T-helper 22 cell (primary cell): ENCODE measurements at places on chromosomes 7 and 10.

GRCh38 chr10:123885406-123886170, 6.0 kb downstream of the CPXM2 start:
- DNase-seq: no peak

GRCh38 chr7:103124429-103124979, 24.4 kb downstream of the NAPEPLD start:
- DNase-seq: no peak

GRCh38 chr10:24438800-24439199, 229.9 kb downstream of the KIAA1217 start:
- no peak for DNase-seq

DNA sequence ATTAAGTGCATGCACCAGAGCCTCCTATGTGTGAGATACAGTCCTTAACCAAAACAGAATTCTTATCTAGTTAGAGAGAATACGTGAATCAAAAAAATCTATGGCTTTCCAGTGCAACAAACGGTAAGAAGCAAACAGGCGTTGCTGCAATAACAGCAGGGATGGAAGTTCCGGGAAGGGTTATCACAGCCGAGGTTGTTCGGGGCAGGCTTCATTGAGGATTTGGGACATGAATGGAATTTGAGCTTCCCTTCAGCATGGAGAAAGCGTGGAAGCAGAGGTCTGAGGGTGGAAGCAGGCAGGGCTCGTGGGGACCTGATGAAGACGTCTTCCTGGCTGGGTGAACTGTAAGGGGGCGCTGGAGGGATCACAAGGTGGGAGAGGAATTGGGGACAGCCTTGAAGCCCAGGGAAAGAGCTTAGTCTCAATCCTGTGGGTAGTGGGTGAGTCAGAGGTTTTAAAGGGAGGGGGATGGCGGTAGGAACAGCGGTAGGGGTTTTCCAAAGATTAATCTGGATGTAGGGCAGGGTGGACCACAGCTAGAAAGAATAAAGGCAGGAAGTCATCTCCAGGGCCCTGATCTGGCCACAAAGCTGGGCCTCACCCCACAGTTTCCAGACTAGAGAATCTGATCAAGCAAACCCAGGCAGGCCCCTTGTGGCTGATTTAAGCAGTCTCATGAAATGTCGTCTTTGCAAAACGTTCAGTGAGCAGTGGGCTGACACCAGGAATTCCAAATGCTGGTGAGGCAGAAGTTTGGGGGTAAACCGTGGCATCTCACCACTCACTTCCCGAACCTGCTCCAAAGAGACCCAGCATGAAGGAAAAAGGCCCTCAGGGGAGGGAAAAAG, 65.1 kb downstream of the CALML3 start:
- DNase-seq: no peak

- no peak for DNase-seq
Observed at GRCh38 chr10:24824124-24824523, 100.4 kb upstream of the ARHGAP21 start.

GRCh38 chr7:66886152-66886551, 34.9 kb upstream of the TMEM248 start:
- DNase-seq: no peak
